Glutamatergic neuron (in vitro differentiated cells): ENCODE measurements at places on chromosomes 6 and 20. TPM values are rescaled to one million over a fixed set of nuclear protein-coding genes. Genes with fewer than 3 reads are reported as not detected.

POM121L2 gene
- total RNA-seq: not detected

TRAPPC3L gene
- total RNA-seq: not detected

CCM2L gene
- total RNA-seq: 6.3 TPM

TRIM15 gene
- total RNA-seq: not detected

CALHM6 gene
- total RNA-seq: not detected

SPATS1 gene
- total RNA-seq: not detected

GPX5 gene
- total RNA-seq: not detected

ID1 gene
- 92.0 TPM for total RNA-seq

CALHM4 gene
- total RNA-seq: not detected

HLA-DQB1 gene
- not detected for total RNA-seq

UST gene
- 11.2 TPM for total RNA-seq

- peak overlapping the region; percentile 89 for H3K27ac ChIP-seq
- H3K36me3 ChIP-seq: no peaks in the 10 kb centered on the region
- DNase-seq: no peak
- peaks cover 25% of the 10 kb centered on the region for H3K4me1 ChIP-seq
- H3K27me3 ChIP-seq: peaks cover 3% of the 10 kb centered on the region
Measured at GRCh38 chr20:33531047-33531877, 41.4 kb downstream of the CBFA2T2 start.

- H3K4me3 ChIP-seq: peak overlapping the region; percentile 83
- no peak overlapping the region for H3K27ac ChIP-seq
- peaks cover 18% of the 10 kb centered on the region for H3K27me3 ChIP-seq
- peaks cover 1% of the 10 kb centered on the region for H3K4me1 ChIP-seq
- peaks cover 7% of the 10 kb centered on the region for H3K36me3 ChIP-seq
Measured at GRCh38 chr20:49319208-49319809, 41.5 kb upstream of the ZNFX1 start.

DNA sequence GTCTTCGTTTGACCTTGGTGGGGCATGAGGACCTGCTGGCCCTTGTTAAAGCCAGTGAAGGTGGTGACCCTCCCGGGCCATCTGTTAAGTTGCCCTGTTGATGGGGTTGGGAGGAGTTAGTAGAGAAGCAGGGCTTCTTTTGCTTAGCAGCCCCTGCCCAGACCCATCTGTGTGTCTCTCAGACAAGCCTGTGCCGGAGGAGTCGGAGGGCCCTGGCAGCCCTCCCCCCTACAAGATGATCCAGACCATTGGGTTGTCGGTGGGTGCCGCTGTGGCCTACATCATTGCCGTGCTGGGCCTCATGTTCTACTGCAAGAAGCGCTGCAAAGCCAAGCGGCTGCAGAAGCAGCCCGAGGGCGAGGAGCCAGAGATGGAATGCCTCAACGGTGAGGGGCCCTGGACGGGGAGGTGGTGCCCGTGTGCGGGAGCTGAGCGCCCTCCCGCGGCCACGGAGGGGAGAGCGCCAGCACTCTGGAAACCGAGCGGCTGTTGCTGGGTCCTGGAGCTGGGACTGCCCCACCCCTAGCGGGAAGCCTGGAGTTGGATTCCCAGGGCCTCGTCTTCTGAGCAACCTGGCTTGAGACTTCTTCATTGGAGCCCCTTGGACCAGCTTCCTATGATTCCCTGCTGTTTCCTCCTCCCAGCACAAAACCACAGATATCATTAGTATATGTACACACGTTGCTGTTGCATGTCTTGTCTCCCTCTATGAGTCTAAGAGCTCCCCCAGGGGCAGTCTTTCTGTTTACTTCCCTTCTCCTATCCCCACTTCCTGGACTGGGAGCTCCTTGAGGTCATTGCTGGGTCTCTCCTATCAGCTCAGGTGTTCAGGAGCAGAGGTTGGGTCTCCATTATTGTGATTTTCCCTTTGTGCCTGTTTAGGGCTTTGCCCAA lies 27.6 kb upstream of the SRF start:
- H3K27ac ChIP-seq: peak overlapping the region; percentile 85
- peaks cover 5% of the 10 kb centered on the region for H3K27me3 ChIP-seq
- peaks cover 24% of the 10 kb centered on the region for H3K4me1 ChIP-seq
- peak; percentile 91 for DNase-seq
- H3K36me3 ChIP-seq: no peaks in the 10 kb centered on the region

DNA sequence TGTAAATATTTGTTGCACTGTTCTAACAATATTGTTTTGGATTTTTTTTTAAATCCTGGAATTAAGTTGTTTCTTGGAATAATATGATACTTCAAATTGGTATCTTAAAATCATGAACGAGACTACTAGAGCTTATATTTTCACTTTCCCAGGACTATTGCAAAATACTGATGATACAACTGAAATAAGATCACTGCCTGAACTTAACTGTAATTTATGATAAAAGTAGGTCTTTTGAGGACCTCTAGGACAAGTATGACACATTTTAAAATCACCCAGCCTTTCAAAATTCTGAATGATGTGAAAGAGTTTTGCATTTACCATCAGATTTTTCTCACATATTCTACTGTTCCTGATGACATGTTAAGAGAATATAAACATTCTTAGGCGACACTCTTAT lies 8.6 kb upstream of the UBE2J1 start:
- H3K4me1 ChIP-seq: peaks cover 6% of the 10 kb centered on the region
- DNase-seq: no peak
- H3K27ac ChIP-seq: no peak overlapping the region
- H3K4me3 ChIP-seq: no peak overlapping the region

DNA sequence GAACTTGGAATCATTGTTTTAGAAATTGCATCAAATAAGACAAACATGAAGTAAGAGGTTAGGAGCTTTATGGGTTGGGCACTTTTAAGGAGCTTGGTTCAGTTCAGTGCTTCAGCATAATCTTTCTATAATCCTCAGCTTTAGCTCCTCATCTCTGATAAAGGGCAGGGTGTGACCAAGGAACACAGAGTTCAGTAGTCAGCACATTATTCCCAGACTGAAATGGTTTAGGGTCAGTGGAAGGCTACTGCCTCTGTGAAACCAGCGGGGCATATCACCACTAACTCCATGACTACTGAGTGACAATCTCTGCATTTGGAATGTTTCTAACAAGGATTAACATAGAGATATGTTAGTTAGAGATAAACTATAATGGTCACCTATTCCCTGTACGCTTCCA lies 36.9 kb downstream of the CRYBG1 start:
- no peaks in the 10 kb centered on the region for H3K36me3 ChIP-seq
- H3K4me3 ChIP-seq: no peak overlapping the region
- no peaks in the 10 kb centered on the region for H3K27me3 ChIP-seq
- no peak for DNase-seq
- no peaks in the 10 kb centered on the region for H3K4me1 ChIP-seq

- peak overlapping the region; percentile 66 for H3K4me3 ChIP-seq
- peaks cover 2% of the 10 kb centered on the region for H3K27me3 ChIP-seq
- no peaks in the 10 kb centered on the region for H3K4me1 ChIP-seq
- H3K36me3 ChIP-seq: no peaks in the 10 kb centered on the region
- no peak for DNase-seq
- no peak overlapping the region for H3K27ac ChIP-seq
Measured at GRCh38 chr20:41664584-41664983, 46.4 kb upstream of the CHD6 start.

GRCh38 chr6:30778001-30778635 lies 33.8 kb upstream of the IER3 start:
- peaks cover 3% of the 10 kb centered on the region for H3K4me1 ChIP-seq
- H3K27me3 ChIP-seq: no peaks in the 10 kb centered on the region
- no peak overlapping the region for H3K27ac ChIP-seq

DNA sequence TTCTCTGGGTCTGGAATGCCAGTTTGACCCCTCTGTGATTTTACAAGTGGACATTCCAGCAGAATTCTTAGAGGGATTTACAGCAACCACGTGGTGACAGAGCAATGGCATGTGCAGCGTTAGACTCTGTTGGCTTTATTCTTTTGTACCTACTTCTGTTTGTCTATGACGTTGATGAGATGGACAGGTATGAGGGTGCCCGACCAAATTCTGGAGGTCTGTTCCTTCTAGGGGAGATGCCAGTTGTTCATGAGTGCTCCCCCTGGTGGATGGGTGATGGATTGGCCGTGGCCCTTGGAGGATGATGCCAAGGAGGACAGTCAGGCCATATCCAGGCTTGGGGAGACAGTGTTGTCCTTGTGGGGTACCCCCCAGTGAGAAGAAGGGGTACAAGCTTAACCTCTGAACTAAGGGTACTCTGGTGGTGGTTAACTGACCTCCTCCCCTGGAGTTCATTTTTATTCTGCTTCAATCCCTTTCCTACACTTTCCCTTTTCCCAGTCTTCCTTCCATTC lies 198.6 kb downstream of the DTNBP1 start:
- DNase-seq: no peak
- peaks cover 20% of the 10 kb centered on the region for H3K4me1 ChIP-seq

DNA sequence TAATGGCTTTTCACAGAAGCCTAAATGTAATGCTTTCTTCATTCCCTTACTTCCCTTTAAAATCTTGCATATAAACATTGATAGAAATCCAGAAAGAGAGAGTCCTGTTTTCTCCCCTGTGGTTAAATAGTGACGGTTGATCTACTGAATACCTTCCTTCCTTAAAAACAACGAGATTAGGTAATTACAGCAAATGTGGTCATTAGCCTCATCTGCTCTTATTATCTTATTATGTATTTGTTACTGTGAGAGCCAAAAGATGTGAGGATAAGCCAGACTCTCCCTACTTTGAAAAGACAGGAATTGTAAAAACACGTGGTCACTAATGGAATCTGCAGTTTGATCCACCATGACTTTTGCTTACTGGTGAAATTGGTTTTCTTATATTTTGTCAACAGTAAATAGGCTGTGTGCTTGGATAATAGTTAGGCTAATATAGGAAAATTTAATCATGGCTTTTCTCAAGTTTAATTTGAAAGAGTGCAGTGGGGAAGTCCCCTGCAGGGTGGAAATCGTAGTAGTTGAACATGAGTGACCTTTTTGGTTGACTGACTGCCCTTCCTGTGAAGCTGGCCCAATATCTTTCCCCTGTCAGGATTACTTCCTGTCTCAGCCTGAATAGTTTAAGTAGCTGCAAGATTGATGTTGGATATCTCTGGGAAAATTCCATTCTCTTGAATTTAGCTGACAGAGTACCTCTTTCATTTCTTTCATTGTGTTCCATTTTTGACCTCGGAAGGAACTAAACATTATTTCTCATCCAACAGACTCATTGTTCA lies 62.8 kb downstream of the JARID2 start:
- no peak for DNase-seq
- no peak overlapping the region for H3K27ac ChIP-seq
- H3K36me3 ChIP-seq: no peaks in the 10 kb centered on the region
- H3K4me1 ChIP-seq: peaks cover 59% of the 10 kb centered on the region

DNA sequence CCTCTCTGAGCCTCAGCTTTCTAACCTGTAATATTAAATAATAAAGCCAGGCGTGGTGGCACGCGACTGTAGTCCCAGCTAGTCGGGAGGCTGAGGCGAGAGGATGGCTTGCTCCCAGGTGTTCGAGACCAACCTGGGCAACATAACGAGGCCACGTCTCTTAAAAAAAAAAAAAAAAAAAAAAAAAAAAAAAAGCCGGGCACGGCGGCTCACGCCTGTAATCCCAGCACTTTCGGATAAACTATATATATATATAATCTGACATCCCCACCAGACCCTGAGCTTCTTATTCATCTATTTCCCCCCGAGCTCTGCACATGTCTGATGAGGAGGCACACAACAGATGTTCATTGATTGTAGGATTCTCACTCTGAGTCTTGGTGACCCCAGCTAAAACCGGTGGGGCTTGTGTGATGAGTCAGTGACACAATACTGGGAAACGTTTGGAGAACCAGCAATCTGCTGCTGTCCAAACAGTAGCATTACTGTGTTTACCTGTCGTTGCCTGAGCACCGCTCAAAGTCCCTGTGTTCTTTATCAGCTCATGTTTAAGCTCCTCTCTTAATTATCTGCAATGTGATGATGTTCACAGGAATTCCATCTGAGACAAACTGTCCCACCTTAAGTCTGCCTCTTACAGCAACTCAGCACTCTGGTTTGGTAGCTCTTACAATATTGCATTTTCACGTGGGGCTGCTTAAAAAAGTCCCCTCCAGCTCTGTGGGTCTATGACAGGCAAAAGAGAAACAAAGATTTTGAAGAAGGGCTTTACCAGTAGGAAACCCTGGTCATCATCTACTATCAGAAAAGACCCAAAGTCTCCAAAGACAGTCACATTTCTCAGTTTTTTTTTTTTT lies 1.0 kb upstream of the SPATA2 start:
- no peaks in the 10 kb centered on the region for H3K36me3 ChIP-seq
- H3K27me3 ChIP-seq: no peaks in the 10 kb centered on the region
- no peak for DNase-seq
- H3K4me1 ChIP-seq: peaks cover 12% of the 10 kb centered on the region
- H3K4me3 ChIP-seq: peak overlapping the region; percentile 98

- H3K36me3 ChIP-seq: no peaks in the 10 kb centered on the region
- no peaks in the 10 kb centered on the region for H3K4me1 ChIP-seq
- no peak overlapping the region for H3K4me3 ChIP-seq
- no peak overlapping the region for H3K27ac ChIP-seq
Measured at GRCh38 chr6:81098109-81098814, 654.2 kb downstream of the TENT5A start.

- H3K4me1 ChIP-seq: peaks cover 30% of the 10 kb centered on the region
- no peak overlapping the region for H3K4me3 ChIP-seq
- H3K27ac ChIP-seq: no peak overlapping the region
- no peak for DNase-seq
Measured at GRCh38 chr6:44221961-44222335, 1.4 kb upstream of the SLC29A1 start.

GRCh38 chr6:75205776-75206575 lies at the start of gene COL12A1:
COL12A1 (minus strand) TSS chr6:75206053; CDS start chr6:75202792, 3,261 bp downstream.
- H3K36me3 ChIP-seq: peaks cover 4% of the 10 kb centered on the region
- H3K27me3 ChIP-seq: peaks cover 38% of the 10 kb centered on the region
- H3K4me1 ChIP-seq: peaks cover 26% of the 10 kb centered on the region

DNA sequence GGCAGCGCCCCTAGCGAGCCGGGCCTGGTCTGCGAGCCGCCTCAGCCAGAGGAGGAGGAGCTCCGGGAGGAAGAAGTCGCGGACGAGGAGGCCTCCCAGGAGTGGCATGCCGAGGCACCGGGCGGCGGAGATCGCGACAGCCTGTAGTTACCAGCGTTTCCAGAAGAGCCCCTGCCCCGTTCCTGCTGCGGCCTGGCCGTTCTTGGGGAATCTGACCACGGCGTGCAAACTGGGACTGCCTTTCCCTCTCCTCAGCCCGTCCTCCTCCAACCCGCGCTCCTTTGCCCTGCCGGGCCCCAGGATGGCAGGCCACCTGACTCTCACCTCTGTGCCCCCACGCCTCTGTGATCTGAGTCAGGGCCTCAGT lies 802 bp downstream of the HDGFL1 start:
- DNase-seq: no peak
- no peaks in the 10 kb centered on the region for H3K4me1 ChIP-seq
- no peak overlapping the region for H3K27ac ChIP-seq

GRCh38 chr20:36574366-36575135 lies 1.2 kb downstream of the TGIF2 start:
- H3K27me3 ChIP-seq: peaks cover 17% of the 10 kb centered on the region
- H3K27ac ChIP-seq: peak overlapping the region; percentile 50
- H3K4me3 ChIP-seq: peak overlapping the region; percentile 83
- no peaks in the 10 kb centered on the region for H3K36me3 ChIP-seq

GRCh38 chr6:147676495-147677199 lies 168.2 kb downstream of the SAMD5 start:
- H3K4me3 ChIP-seq: no peak overlapping the region
- DNase-seq: no peak
- no peak overlapping the region for H3K27ac ChIP-seq
- no peaks in the 10 kb centered on the region for H3K36me3 ChIP-seq
- H3K4me1 ChIP-seq: peaks cover 23% of the 10 kb centered on the region
- no peaks in the 10 kb centered on the region for H3K27me3 ChIP-seq
